B cell (primary cell): ENCODE measurements at places on chromosomes 12 and 14. TPM values are rescaled to one million over a fixed set of nuclear protein-coding genes. Genes with fewer than 3 reads are reported as not detected.

KRT1 gene
- not detected in 2 replicates for total RNA-seq

- H3K4me1 ChIP-seq: peaks cover 12% of the 10 kb centered on the region
- H3K4me3 ChIP-seq: no peak overlapping the region
- no peaks in the 10 kb centered on the region for H3K27me3 ChIP-seq
- no peak overlapping the region for H3K27ac ChIP-seq
- no peaks in the 10 kb centered on the region for H3K36me3 ChIP-seq
- peak; percentile 11 for DNase-seq
These were observed 41.5 kb downstream of the ANO6 start for GRCh38 chr12:45257185-45257930.

SNRPF gene
- total RNA-seq: 23.8 and 25.5 TPM in 2 replicates

- no peaks in the 10 kb centered on the region for H3K4me1 ChIP-seq
- no peaks in the 10 kb centered on the region for H3K36me3 ChIP-seq
These were observed 6.5 kb downstream of the CEBPE start for GRCh38 chr14:23112359-23113178.

C3AR1 gene
- 0.15 and 0.64 TPM in 2 replicates for total RNA-seq

- DNase-seq: no peak
- no peaks in the 10 kb centered on the region for H3K4me1 ChIP-seq
- no peaks in the 10 kb centered on the region for H3K36me3 ChIP-seq
- no peak overlapping the region for H3K4me3 ChIP-seq
- H3K27ac ChIP-seq: no peak overlapping the region
These were observed 147.5 kb downstream of the SLC2A13 start for GRCh38 chr12:39958377-39958776.

SHMT2 gene
- total RNA-seq: 147 and 166 TPM in 2 replicates

GDF3 gene
- not detected in 2 replicates for total RNA-seq

GRCh38 chr14:35740215-35740614, 68.9 kb downstream of the RALGAPA1 start:
- H3K4me1 ChIP-seq: no peaks in the 10 kb centered on the region
- H3K4me3 ChIP-seq: no peak overlapping the region
- DNase-seq: no peak

GRCh38 chr12:52341066-52341580, 19.9 kb upstream of the KRT83 start:
- no peak overlapping the region for H3K27ac ChIP-seq
- peaks cover 7% of the 10 kb centered on the region for H3K27me3 ChIP-seq
- H3K4me1 ChIP-seq: no peaks in the 10 kb centered on the region
- DNase-seq: no peak
- H3K4me3 ChIP-seq: no peak overlapping the region
- no peaks in the 10 kb centered on the region for H3K36me3 ChIP-seq

DNA sequence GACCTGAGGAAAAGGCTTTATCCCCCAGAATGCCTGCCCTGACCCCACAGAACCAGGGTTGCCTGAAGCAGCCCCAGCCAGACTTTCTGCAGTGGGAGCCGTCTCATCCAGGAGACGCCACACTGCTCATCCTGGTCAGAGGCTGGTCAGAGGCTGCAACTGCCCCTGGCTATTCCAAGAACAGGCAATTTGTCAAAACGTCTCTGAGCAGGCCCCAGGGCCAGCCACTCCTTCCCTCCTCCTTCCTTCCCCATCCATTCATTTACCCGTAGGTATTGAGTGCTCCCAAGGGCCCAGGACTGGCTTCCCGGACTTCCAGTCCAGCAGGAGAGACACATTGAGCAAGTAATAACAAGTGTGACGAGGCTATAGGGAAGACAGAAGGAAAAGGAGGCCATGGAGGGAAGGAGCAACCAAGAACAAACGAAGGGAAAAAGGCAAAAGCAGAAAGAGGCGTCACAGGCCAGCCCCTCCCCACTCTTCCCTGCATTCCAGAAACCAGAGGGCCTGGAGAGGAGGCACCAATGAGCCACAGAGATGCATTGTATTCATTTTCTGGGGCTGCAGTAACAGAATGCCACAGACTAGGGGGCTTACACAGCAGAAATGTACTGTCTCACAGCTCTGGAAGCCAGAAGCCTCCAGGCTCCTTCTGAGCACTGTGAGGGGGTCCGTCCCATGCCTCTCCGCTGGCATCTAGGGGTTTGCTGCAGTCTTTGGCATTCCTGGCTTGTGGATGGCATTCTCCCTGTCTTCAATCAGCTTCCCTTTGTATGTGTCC, 21.0 kb upstream of the CD9 start:
- no peaks in the 10 kb centered on the region for H3K36me3 ChIP-seq
- H3K4me3 ChIP-seq: no peak overlapping the region
- no peak overlapping the region for H3K27ac ChIP-seq

DNA sequence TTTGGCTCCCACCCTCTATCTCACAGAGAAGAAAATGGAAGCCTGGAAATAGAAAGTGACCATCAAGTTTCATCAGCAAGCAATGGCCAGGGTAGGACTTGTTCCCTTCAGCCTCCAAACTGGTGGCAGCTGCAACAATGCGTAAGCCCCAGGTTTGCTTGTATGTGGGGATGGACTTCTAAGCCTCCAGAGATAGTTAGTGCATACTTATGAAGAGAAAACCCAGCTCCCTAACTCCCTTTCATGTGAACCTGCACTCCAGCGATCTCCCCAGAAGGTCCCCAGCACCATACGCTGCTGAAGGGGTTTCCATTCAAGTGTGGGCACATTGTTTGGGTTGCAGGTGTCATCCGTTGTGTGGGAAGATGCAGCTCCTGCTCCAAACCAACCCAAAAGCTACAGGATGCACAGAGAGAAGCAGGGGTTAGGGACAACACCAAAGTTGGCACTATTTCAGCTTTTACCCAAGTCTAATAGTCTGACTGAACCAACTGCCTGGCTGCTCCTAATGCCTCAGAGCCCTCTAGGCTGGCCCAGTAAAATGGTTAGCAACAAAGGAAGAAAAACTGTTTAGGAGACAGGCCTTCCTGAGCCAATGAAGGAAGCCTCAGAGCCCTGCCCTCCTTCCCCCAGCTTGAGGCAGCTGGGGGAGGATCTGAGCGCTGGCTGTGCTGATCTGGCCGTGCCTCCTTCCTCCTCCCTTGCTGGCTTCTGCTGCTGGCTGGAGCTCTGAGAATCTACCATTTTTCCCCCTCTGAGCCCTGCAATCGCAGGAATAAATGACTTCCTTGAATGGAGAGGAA, 12.3 kb downstream of the ZFP36L1 start:
- DNase-seq: peak; percentile 33
- H3K4me3 ChIP-seq: no peak overlapping the region
- H3K27ac ChIP-seq: no peak overlapping the region
- no peaks in the 10 kb centered on the region for H3K36me3 ChIP-seq
- H3K27me3 ChIP-seq: no peaks in the 10 kb centered on the region

C1R gene
- 1.2 and 2.0 TPM in 2 replicates for total RNA-seq

DNA sequence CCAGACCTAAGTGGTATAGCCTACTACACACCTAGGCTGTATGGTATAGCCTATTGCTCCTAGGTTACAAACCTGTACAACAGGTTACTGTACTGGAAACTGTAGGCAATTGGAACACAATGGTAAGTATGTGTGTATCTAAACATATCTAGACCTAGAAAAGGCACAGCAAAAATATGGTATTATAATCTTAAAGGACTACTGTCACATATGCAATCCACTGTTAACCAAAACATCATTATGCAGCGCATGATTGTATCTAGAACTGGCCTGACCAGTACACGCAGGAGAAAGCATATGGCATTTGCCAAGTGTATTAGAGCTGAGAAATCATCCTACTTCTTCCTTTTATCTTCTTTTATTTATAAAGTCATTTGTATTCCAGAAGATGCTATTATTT, 75.5 kb downstream of the SLC8A3 start:
- DNase-seq: no peak
- H3K4me1 ChIP-seq: no peaks in the 10 kb centered on the region
- H3K27ac ChIP-seq: no peak overlapping the region
- H3K36me3 ChIP-seq: no peaks in the 10 kb centered on the region
- no peaks in the 10 kb centered on the region for H3K27me3 ChIP-seq

- peak; percentile 18 for DNase-seq
- H3K4me1 ChIP-seq: peaks cover 24% of the 10 kb centered on the region
- H3K36me3 ChIP-seq: no peaks in the 10 kb centered on the region
- H3K4me3 ChIP-seq: no peak overlapping the region
These were observed 11.6 kb upstream of the SMUG1 start for GRCh38 chr12:54200412-54200811.

SLC41A2 gene
- 13.0 TPM in 2 replicates for total RNA-seq

DNA sequence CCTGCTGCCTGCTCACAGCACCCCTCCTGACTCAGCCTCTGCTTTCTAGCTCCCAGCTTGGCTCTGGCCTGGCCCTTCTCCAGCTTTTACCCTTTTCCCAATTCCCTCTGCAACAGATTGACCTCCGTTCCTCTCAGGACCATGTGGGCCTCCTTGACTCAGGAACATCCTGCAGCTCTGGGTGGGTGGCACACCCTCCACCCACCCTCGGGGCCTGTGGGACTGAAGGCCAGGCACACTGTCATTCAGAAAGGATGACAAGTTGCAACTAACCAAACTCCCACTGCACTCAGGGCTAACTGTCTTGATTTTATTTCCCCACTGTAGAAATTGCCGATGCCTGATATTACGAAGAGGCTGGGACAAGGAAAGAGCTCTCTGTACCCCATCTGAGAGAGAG, 59.4 kb downstream of the HELB start:
- H3K4me3 ChIP-seq: no peak overlapping the region
- no peaks in the 10 kb centered on the region for H3K27me3 ChIP-seq
- no peaks in the 10 kb centered on the region for H3K4me1 ChIP-seq
- H3K36me3 ChIP-seq: no peaks in the 10 kb centered on the region
- no peak for DNase-seq

GRCh38 chr12:41968599-41968998, 176.1 kb downstream of the GXYLT1 start:
- no peak overlapping the region for H3K27ac ChIP-seq
- no peaks in the 10 kb centered on the region for H3K36me3 ChIP-seq
- no peaks in the 10 kb centered on the region for H3K4me1 ChIP-seq
- no peak overlapping the region for H3K4me3 ChIP-seq
- no peak for DNase-seq
- no peaks in the 10 kb centered on the region for H3K27me3 ChIP-seq

DNA sequence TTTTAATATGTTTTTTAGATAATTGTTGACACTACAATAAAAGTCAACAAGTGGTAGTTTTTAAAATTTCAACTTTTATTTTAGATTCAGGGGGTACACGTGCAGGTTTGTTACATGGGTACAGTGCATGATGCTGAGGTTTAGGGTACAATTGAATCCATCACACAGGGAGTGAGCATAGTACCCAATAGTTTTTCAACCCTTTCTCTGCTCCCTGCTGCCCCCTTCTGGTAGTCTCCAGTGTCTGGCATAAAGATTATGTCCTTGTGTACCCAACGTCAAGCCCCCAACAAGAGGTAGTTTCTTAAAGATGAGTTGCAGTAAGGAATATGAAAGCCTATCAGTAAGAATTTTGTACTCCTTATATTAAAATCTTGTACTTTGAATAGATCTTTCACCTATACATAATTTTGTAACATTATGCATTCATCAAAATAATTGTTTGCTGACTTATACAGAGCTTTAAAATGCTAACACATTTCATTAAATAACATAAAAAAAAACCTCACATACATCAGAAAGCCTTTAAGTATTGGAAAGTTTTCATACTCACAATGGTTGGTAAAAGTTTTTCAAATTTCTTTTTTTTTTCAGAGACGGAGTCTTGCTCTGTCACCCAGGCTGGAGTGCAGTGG, 5.4 kb upstream of the RALGAPA1 start:
- no peaks in the 10 kb centered on the region for H3K27me3 ChIP-seq
- peak; percentile 76 for DNase-seq
- no peak overlapping the region for H3K4me3 ChIP-seq

RNF34 gene
- total RNA-seq: 79.6 and 86.7 TPM in 2 replicates

DNA sequence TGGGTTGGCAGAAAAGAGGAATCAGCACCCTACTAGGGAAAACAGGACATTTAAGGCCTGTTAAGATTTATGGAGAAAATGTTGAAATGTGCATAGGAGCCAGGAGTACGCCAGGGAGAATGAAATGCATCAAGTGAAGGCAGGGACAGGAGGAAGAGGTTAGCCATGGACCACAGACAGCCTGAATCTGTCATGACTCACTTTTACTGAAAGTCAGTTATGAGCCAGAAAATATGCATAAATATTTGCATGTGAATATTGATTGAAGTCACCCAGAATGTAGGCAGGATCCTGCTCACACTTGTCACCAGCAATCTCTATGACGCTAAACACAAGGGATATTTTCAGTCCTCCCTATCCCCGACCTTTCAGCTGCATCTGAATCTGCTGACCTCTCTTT, 25.1 kb upstream of the CDK17 start:
- no peaks in the 10 kb centered on the region for H3K27me3 ChIP-seq
- DNase-seq: no peak
- no peak overlapping the region for H3K4me3 ChIP-seq
- no peaks in the 10 kb centered on the region for H3K4me1 ChIP-seq

DNA sequence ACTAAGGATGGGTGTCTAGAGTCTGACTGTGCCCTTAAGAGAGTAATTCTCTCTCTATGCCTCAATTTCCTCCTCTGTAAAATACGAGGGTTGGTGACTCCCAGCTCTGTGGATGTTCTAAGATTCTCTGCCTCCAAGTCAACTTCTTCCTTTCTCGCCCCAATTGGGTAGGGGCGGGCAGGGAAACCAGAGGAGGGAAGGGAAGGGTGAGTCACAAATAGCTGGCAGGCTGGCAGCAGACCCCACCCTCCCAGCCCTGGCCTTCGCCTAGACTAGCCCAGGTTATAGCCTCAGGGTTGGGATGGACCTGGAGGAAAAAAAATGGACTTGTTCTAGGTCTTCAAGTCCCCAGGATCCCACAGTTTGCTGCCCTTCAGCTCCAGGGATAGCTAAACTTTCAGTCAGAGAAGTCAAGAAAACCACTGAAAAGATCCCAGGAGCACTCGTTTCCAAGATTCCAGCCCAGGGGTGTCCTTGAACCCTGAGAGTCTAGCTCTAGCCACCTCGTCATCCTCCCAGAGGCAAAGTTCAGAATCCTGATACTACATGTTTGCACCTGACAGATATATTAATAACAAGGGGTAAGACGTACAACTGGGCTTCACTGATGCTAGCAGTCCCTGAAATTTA, 2.3 kb downstream of the DGKA start:
- H3K4me1 ChIP-seq: peaks cover 45% of the 10 kb centered on the region
- peak overlapping the region; percentile 77 for H3K27ac ChIP-seq
- DNase-seq: no peak
- H3K4me3 ChIP-seq: peak overlapping the region; percentile 94
- peaks cover 44% of the 10 kb centered on the region for H3K36me3 ChIP-seq
- no peaks in the 10 kb centered on the region for H3K27me3 ChIP-seq
